ENCODE measurements at places on chromosomes 6 and 20.

- no peak for DNase-seq
Observed at GRCh38 chr20:36744243-36744642, 1.6 kb downstream of the NDRG3 start.

- no peak for DNase-seq
Observed at GRCh38 chr6:42383421-42384205, 68.1 kb downstream of the TRERF1 start.

- no peak for DNase-seq
Observed at GRCh38 chr6:170181338-170181690, 109.6 kb downstream of the DLL1 start.

GRCh38 chr20:51104960-51105920, 82.3 kb upstream of the KCNG1 start:
- DNase-seq, result no peak

- DNase-seq, result no peak
Observed at GRCh38 chr20:58714923-58715351, 22.3 kb downstream of the NPEPL1 start.

- DNase-seq, result no peak
Observed at GRCh38 chr6:144055121-144055931, 40.0 kb downstream of the SF3B5 start.

GRCh38 chr6:39330476-39330875, 8.0 kb upstream of the KCNK16 start:
- no peak for DNase-seq

All from stimulated activated CD4-positive, alpha-beta T cell treated with anti-CD3 and anti-CD28 coated beads, Interleukin-15, amount 100 ng/mL, for 1 hour (primary cell).